ENCODE measurements at places on chromosomes 6 and 20.

- H3K27me3 ChIP-seq, result no peaks in the 10 kb centered on the region
- H3K4me3 ChIP-seq, result no peak overlapping the region
- H3K27ac ChIP-seq, result no peak overlapping the region
Measured at GRCh38 chr20:15890407-15890982, 682.8 kb downstream of the KIF16B start.

GRCh38 chr20:20956513-20956931, 149.6 kb downstream of the LINC00237 start:
- no peak for DNase-seq
- no peak overlapping the region for H3K4me3 ChIP-seq
- H3K4me1 ChIP-seq, result no peaks in the 10 kb centered on the region
- no peaks in the 10 kb centered on the region for H3K36me3 ChIP-seq
- no peak overlapping the region for H3K27ac ChIP-seq

DNA sequence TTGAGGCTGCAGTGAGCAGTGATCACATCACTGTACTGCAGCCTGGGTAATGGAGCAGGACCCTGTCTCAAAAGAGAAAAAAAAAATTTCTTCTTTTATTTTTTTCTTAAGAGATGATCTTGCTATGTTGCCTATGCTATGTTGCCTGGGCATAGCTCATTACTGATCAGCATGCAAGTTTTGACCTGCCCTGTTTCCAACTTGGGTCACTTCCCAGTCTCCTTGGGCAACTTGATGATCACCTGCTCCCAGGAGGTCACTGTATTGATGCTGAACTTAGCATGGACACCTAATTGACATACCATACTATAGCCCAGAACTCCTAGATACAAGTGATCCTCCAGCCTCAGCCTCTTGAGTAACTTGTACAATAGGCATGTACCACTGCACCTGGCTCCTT, 30.7 kb upstream of the NANP start:
- no peaks in the 10 kb centered on the region for H3K36me3 ChIP-seq
- no peaks in the 10 kb centered on the region for H3K27me3 ChIP-seq
- no peaks in the 10 kb centered on the region for H3K4me1 ChIP-seq
- H3K27ac ChIP-seq, result no peak overlapping the region

- no peak for DNase-seq
- no peak overlapping the region for H3K27ac ChIP-seq
- H3K36me3 ChIP-seq, result no peaks in the 10 kb centered on the region
- H3K4me1 ChIP-seq, result no peaks in the 10 kb centered on the region
- H3K27me3 ChIP-seq, result no peaks in the 10 kb centered on the region
Measured at GRCh38 chr6:46925563-46926253, 4.0 kb upstream of the ADGRF5 start.

DNA sequence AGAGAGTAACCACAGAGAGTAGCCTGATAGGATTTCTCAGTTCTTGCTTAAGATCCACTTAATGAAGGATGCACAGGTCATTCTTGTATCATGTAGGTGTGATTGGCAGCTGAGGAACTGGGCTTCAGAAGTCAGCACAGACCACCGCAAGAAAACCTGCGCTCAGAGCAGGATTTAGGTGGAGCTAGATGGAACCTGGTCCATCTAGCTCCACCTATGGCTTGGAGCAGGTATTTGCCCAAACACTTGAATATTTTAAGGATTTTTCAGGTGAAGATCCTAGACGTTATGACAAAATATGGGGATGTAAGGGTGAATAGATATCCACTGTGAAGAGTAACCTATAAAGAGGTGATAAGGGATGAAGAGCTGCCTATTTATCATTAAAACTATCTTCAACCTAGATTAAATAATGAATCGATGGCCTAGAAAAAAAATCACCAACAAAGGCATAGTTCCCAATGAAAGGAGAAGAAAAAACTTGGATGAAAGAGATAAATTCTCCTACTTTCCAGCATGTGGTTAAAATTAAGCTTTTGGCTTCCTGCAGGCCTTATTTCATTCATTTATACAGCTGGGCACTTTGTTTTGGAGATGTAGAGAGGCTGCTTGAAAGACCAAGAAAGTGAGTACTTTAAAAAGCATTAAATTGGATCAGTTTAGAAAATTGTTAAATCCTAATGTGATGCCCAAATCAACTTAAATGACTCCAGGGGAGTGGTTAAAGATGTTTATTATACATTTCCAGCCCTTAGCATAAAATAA, 778.4 kb upstream of the GJE1 start:
- no peak overlapping the region for H3K4me3 ChIP-seq
- DNase-seq, result no peak
- no peaks in the 10 kb centered on the region for H3K27me3 ChIP-seq
- H3K4me1 ChIP-seq, result no peaks in the 10 kb centered on the region
- no peaks in the 10 kb centered on the region for H3K36me3 ChIP-seq
- no peak overlapping the region for H3K27ac ChIP-seq

GRCh38 chr6:82251942-82252341, 4.4 kb upstream of the IBTK start:
- no peaks in the 10 kb centered on the region for H3K36me3 ChIP-seq
- DNase-seq, result no peak
- H3K4me1 ChIP-seq, result no peaks in the 10 kb centered on the region
- no peak overlapping the region for H3K4me3 ChIP-seq
- H3K27me3 ChIP-seq, result no peaks in the 10 kb centered on the region
